Dorsolateral prefrontal cortex (tissue), 122 donors: ENCODE measurements at places on chromosomes 12 and 14. TPM values are rescaled to one million over a fixed set of nuclear protein-coding genes. Genes with fewer than 3 reads are reported as not detected.
A peak's percentile ranks its signal among the peaks of the same experiment; 100 is the strongest.

Gene BEST3
- 4.2 TPM for total RNA-seq

Gene LRRC43
- total RNA-seq = 5.3 TPM

Gene SIX6
- total RNA-seq = not detected

Gene C2CD5
- 139 TPM for total RNA-seq

Gene TCL1B
- not detected for total RNA-seq

Gene MRPL52
- 58.8 TPM for total RNA-seq

Gene KLRC1
- 0.85 TPM for total RNA-seq

Gene TMEM30B
- 0.54 TPM for total RNA-seq

Gene SDS
- 9.7 TPM for total RNA-seq

Gene TSHR
- not detected for total RNA-seq

Gene GPR84
- 0.42 TPM for total RNA-seq

- no peak for DNase-seq
Observed at GRCh38 chr12:75694534-75695268, 183.3 kb upstream of the KRR1 start.

- no peak for DNase-seq
Observed at GRCh38 chr12:50615907-50616296, 111.1 kb downstream of the DIP2B start.

GRCh38 chr12:118501489-118501888 is 125.1 kb downstream of the SUDS3 start:
- DNase-seq = no peak

GRCh38 chr12:93959657-93960056 is 188.7 kb upstream of the PLXNC1 start:
- no peak for DNase-seq

- no peak for DNase-seq
Observed at GRCh38 chr12:128794661-128795529, 28.9 kb downstream of the SLC15A4 start.

- no peak for DNase-seq
Observed at GRCh38 chr12:129276361-129277060, 423.2 kb downstream of the GLT1D1 start.

- no peak for DNase-seq
Observed at GRCh38 chr12:78198896-78199295, 368.2 kb downstream of the NAV3 start.

DNA sequence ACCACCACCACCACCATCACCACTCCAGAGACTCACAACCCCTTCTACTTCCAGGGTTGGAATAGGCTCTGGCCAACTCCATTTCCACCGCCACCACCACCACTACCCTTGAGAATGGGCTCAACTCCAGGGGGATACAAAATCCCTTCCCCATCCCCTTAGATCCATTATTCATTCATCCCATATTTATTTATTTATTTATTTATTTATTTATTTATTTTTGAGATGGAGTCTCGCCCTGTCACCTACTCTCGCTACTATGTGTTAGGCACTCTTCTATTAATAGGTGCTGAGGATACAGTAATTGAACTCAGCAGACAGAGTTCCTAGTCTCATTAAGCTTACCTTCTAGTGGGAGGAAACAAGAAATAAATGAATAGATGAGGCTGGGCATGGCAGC is 4.8 kb upstream of the ADCY6 start:
- DNase-seq = no peak

DNA sequence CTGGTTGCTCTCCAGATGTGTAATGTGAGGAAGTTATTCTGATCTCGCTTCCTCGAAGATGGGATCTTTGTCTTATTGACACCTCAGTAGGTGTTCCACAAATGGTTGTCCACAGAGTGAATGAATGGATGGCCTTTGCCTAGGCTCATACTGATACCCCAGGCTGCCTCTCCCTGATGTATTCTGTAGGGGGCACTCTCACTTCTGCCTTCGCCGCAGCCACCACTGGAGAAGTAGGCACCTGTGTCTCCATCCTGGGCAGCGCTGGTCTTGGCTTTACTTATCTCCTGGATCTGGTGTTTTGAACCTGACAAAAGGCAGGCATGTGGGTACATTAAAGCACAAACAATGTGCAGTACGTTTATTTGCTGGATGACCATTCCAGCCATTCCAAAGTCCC is 82.1 kb downstream of the ZFP36L1 start:
- DNase-seq = no peak

DNA sequence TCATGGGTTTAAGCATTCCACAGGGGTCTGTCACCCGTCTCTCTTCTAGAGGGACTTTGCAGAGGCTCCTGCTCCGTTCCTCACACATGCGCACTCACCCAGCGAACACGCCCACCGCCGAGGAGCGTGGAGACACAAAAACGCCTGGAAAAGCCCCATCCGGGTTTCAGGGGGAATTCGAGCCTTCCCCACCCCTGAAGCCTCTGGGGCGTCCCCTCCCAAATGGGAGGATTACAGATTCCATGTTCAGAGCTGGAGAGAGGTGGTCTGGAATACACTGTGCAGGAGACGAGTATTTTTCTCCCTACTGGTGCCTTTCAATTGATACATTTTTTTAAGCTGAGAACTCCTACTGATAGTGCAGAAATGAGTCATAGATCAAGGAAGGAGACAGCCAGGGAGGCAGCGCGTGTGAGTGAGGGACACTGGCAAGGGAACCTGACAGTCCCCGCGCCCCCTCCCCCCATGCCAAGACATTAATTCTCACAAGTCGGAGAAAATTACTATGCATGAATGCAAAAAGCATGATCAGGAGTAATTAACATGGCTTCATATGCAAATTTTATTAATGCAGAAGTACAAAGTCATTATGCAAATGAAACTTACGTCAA is 36.9 kb downstream of the BCL11B start:
- DNase-seq = no peak

- DNase-seq = peak; percentile 90
Observed at GRCh38 chr14:104985675-104986486, at the start of gene CLBA1. CLBA1 (plus strand) TSS chr14:104985788; CDS start chr14:104986432, 644 bp downstream.

GRCh38 chr12:75103822-75104221 is 105.8 kb downstream of the KCNC2 start:
- DNase-seq = no peak

GRCh38 chr12:108065069-108065468 is 64.0 kb upstream of the WSCD2 start:
- DNase-seq = no peak

- no peak for DNase-seq
Observed at GRCh38 chr12:15477761-15478160, 155.5 kb downstream of the PTPRO start.

DNA sequence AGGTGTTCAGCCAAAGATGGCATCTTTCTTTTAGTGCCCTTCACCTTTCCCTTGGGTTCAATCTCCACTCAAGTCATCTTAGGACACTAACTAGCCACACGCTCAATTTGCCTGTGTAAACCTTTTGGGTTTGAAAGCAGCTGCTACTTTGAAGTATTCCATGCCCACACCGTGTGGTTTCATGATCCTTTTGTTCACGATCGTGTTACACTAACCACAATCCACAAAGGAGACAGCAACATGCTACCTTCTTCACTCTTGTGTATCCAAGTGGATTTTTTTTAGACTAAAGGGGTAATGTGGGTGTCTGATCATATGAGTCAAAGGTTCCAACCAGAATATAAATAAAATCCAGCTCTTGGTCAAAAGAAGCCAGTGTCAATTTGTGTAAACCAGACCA is 122.7 kb upstream of the FAR2 start:
- DNase-seq = no peak

DNA sequence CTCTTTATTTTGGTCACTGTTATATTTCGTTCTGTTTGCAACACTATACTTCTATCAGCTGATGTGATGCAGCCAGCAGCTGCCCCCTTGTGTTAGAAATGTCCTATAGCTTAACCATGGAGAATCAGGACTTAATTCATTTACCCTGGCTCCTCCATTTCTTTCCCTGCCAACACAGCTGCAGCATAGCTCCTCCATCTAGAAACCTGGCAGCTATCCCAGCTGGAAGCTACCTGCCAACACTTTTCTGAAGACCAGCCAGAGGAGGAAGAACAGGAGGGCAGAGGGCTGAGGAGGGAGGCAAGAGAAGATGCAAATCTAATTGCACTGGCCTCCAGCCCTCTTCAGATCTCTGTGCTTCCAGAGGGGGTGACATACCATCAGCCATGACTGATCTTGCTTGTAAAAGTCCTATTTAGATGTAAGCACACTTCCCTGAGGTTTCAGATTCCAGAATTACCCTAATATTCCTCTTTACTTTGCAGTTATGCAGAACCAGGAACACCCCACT is 156.8 kb upstream of the TMEM260 start:
- DNase-seq = peak; percentile 43

DNA sequence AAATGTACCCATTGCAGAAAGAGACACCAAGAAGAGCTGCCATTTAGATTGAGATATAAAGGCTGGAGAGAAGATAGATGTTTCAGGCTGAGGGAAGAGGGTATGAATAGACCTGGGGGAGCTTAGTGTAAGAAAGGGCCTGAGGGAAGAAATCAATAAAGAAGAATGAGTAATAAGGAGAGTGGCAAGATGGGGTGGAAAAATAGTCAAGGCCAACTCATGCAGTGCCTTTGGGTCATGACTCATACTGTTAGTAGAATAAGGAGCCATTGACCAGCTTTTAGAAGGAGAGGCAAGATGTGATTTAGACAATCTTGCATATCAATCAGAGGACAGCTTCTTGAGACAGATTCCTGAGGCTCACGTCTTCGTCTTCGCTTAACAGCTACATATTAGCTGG is 287.5 kb downstream of the DUSP6 start:
- no peak for DNase-seq

DNA sequence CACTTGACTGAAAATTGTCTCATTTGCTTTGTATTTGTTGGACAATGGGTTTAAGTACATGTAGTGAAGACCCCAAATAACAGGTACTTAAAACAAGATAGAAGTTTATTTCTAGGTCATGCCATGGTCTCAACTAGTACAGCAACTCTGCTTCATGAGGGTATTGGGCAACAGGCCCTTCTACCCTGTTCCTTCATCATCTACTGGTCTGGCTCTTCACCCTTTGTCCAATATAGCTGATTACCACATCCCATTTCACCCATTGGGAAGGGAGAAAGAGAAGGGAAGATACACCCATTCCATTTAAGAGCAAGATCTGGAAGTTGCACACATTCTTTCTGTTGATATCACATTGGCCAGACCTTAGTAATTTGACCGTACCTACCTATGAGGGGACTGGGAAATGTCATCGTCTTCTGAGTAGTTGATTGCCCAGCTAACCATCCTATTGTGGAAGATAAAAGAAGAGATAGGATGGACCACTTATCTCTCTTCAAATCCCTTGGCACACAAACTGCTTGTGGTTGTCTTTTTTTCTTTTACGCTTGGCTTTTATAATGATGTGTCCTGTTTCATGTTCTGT is 104.6 kb downstream of the DIP2B start:
- no peak for DNase-seq

DNA sequence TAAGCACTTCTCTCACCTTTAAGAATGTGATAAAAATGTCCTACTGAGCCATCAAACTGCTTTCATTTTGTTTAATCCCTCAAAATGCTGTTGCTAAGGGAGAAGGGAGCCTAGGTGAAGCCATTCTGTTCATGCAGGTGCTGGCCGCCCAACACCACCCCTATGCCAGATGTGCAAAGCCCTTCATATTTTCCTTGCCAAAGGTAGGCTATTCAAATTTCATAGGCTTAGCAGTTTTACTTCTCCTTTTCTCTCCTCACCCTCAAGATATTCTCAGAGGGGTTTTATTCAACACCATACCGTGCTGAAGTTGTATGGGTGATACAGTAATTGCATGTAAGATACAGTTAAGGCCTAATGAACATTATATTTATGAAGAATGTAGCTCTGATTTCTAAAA is 461.7 kb downstream of the GXYLT1 start:
- DNase-seq = no peak

GRCh38 chr12:2334271-2334670 is 281.5 kb downstream of the CACNA1C start:
- no peak for DNase-seq

- DNase-seq = no peak
Observed at GRCh38 chr14:98931911-98932310, 340.1 kb downstream of the BCL11B start.

- no peak for DNase-seq
Observed at GRCh38 chr12:80192087-80192486, 92.8 kb downstream of the OTOGL start.

DNA sequence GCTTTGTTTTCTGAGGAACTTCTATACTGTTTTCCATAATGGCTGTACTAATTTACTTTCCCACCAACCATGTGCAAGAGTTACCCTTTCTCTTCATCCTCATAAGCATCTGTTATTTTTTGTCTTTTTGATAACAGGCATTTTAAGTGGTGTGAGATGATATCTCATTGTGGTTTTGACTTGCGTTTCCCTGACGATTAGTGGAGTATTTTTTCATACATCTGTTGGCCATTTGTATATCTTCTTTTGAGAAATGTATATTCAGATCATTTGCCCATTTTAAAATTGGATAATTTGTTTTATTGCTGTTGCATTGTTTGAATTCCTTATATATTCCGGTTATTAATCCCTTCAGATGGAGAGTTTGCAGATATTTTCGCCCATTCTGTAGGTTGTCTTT is 10.2 kb upstream of the HMGA2 start:
- DNase-seq = no peak

DNA sequence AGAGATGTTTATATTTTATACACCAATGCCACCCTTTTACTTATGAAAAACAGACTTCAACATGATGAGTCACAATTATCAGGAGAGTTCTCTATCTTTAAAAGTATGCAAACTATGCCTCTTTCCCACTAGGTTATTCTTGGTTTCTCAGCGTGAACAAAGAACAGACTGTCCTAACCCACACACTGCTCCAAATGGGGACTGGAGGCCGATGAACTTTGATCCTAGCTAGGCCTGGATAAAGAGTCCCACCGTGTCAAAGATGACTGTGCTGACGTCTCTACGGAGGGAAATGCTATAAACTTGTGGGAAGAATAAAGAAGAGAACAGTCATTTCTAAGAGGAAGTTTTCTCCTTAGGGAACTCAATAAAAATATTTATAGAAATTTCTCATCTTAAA is 160.1 kb downstream of the EPS8 start:
- no peak for DNase-seq

- DNase-seq = no peak
Observed at GRCh38 chr12:118689793-118690192, 291.5 kb upstream of the SRRM4 start.

DNA sequence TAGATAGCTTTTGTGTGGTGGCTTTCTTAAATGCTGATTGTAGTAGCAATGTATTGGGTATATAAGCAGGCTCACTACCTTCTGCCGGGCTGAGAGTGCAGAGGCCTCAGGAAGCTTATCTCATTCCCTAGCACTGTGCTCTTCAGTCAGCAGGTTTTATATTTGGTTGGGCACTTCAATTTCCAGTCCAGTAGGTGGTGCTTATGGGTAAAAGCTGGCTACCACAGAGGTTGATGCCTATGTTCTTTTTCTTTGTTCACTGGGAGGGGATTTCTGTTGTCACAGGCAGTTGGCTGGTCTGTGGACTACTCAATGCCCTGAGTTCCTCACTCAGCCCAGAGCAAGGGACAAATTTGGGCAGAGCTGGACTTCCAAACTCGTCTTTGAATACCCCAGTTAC is 43.0 kb upstream of the GLIPR1 start:
- no peak for DNase-seq
